AG20443 (cell line): ENCODE measurements at places on chromosomes 13 and 19.

DNA sequence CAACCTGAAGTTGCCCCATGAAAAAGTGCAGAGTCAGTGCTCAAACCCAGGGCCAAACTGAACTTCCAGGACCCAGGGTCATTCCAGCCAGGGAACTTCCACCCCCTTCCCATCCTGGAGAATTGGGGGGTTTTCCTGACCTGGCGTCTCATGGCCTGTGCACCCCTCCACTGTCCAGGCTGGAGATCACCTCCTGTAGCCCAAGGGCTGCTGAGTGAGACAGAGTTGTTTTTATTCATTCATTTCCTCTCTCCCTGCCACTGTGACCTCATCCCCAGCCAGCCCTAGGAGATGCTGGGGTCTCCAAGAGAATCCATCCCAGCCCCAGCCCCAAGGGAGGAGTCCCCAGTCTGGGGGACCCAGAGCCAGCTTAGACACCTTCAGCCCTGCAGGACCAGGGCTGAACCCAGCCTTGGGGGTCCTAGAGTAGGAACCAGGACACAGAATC is 4.2 kb downstream of the FCHO1 start:
- DNase-seq: no peak

GRCh38 chr13:94860981-94861407 is 148.6 kb upstream of the SOX21 start:
- peak; percentile 32 for DNase-seq

- DNase-seq: peak; percentile 82
Observed at GRCh38 chr13:97567510-97568243, 133.7 kb downstream of the RAP2A start.

DNA sequence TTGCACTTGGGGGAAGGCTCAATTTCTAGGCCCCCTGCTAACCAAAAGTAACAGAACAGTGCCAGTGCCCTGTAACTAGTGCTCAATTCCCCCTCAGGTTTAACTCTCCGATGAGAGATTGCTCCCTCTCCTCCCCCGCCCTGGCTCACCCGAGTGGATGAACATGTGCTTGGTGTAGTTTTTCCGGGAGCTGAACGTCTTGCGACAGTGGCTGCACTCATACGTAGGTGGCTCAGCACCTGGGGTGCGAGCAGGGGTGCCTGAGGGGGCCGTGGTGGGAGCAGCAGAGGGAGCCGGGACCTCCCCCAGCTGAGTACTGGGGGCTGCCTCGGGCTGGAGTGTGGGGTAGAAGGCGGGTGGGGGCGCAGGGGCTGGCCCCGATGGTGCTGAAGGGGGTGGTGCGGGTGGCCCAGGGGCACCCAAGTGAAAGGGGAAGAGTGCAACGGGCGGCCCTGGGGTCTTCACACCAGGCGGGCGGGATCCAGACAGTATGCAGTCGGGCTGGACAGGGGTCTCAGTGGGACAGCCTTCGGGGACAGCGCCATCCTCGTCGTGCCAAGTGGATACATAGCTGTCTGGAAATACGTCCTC is 3.3 kb downstream of the ZBTB45 start:
- no peak for DNase-seq

- no peak for DNase-seq
Observed at GRCh38 chr19:48867746-48868113, 687 bp downstream of the PLEKHA4 start.

DNA sequence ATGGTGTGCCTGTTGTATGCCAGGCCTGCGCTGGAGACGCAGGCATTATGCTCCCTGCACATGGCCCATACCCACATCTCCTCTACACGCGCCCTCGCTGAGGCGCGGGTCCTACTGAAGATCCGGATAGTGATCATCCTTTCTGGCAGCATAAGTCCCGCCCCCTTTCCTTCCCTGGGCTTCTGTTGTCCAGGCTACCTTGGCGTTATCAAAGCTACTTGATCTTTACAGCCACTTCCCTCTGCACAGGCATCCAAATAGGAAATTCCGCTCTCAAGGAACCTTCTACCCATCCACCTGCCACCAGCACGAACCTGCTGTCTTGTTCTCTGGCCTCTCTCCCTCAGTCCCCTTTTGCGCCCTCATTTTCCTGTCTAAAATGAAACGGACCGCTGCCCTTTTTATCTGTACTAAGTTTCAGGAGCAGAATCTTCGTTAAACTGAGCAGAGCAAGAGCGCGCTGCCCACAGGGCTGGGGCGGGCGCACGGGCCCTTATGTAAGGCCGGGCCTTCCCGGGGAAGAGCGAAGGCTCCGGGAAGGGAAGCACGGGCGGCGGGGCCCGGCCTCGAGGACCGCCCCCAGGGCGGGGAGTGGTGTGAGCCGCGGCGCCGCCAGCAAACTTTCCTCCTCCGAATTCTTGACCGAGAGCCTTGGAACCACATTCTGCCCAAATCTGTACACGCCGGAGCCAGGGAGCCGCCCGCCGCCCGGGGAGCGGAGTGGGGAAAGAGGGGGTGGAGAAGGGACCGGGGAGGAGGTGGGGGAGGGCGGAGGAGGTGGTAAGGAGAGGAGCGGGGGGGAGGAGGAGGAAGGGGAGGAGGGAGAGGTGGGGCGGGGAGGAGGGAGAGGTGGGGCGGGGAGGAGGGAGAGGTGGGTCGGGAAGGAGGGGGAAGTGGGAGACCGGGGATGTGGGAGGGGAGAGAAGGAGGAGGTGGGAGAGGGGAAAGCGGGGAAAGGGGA is 920 bp upstream of the UBE2L5 start:
- DNase-seq: peak; percentile 93

DNA sequence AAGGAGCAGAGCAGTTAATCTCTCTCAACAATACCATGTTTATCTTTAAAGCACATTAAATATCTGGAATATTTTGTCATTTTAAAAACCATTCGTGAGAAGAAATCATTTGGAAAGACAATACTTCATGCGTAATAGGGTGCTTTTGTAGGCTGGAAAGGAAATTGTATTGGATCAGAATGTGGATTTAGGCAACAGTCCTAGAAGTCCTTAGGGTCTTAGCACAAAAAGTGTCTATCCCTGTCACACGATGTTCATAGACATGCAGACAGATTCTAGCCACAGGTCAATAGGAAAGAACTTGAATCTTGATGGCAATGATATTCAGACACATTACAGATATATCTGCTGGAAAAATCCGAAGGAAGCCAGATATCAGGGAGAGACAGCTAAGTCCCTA is 156.0 kb downstream of the KCTD12 start:
- DNase-seq: peak; percentile 34

- DNase-seq: no peak
Observed at GRCh38 chr19:55058781-55059610, 4.0 kb downstream of the RDH13 start.

GRCh38 chr13:50627111-50627510 is 216.4 kb downstream of the DLEU7 start:
- no peak for DNase-seq

GRCh38 chr13:26600343-26600742 is 42.9 kb downstream of the WASF3 start:
- DNase-seq: peak; percentile 49
